ENCODE measurements at places on chromosomes 5 and 9. TPM values are rescaled to one million over a fixed set of nuclear protein-coding genes. Genes with fewer than 3 reads are reported as not detected.
A peak's percentile ranks its signal among the peaks of the same experiment; 100 is the strongest.

DNA sequence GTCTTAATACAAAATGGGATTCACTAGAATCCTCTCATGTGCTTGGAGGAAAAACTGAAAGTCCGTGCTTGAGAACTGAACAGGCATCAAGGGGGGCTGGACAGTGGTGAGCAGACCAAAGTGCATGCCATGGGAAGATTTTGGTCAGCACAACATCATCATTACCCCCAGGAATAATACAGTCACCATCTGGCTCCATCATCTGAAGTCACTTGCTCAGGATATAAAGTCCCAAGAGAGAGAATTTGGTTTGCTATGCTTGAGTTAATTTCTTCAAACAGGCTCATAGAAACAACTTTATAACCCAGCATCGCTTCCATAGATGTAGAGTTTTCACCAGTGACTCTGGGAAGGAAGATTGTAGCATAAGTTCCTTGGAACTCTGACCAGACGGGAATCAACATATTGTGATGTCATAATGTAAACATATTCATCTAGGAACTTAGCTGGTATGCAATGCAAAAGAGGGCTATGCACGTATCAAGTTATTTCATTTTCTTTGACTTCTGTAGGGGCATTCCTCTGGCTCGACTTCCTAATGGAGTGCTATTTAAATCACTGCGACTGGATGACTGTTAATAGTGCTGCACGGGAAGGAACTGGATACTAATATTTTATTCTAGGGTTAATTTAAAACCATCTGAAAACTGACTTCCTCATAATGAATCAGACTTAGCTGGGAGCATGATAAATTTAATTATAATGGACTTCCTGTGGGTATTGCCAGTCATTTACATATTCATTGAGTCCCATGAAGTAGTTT is 145.2 kb downstream of the MTRR start:
- no peak for DNase-seq

GRCh38 chr5:139847790-139848507 is 52.3 kb downstream of the PSD2 start:
- DNase-seq, result peak; percentile 55

GRCh38 chr9:124766815-124767554 is 4.1 kb downstream of the NR6A1 start:
- no peak for DNase-seq

DNA sequence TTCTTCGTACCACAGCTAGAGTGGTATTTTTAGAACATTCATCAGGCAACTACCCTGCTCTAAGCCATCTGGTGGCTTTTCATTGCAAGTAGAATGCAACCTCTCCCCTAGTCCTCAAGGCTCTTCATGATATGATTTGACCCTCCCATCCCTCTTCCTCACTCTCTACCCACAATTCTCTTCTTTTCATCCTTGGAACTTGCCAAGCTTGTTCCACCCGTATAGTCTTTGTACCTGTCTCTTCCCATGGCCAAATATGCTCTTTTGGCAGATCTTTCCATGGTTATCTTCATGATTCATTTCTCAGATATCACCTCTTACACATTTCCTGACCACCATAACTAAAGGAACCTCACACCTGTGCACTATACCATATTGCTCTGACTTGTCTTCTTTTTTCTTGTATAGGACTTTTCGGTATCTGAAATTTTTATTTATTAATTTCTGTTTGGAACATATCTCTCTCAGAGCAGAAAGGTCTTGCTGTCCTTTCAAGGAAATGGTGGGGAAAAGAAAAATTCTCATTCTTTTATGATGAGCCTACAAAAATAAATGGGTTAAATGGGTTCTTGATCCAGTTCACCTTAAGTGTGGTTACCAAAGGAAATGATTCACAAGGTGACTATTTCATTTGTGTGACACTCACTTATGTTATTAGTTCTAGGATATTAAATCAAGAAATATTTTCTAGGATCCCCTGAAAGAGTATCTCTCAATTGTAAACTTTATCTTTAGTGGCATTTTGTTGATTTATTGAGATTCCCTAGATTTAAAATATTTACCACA is 3.7 kb upstream of the CD274 start:
- no peak for DNase-seq

DNA sequence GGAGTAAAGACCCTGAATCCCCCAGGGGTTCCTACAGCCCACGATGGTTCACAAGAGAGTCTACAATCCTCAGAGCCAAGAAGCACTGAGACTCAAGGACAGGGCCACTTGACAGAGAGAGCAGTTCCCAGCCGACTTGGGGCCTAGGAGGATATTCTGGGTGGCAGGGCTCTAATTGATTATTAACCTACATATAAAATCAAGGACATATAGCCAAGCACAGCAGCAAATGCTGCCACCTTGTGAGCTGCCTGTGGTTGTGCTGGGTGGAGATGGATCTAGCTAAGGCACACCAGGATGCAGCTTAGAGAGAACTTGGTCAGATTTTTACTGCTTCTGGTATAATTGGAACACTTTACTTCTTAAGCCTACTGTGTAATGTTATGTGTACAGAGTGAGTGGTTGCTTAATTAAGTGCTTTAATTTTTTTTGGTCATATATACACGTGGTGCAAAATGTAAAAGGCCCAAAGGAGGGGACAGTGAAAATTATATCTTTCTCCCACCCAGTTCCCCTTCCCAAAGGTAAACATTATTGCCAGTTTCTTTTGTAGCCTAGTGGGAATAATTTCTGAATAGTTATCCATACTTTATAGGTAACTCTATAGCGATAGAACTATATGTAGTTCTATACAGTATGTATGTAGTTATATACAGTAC is 78.8 kb downstream of the F2RL2 start:
- DNase-seq, result no peak

Gene CARTPT
- total RNA-seq, result not detected

Gene SEPTIN8
- 29.5 TPM for total RNA-seq

Gene PCDHGA11
- total RNA-seq, result 16.4 TPM
